Frontal cortex (tissue), 4 donors: ENCODE measurements at places on chromosomes 7 and 10. TPM values are rescaled to one million over a fixed set of nuclear protein-coding genes. Genes with fewer than 3 reads are reported as not detected.

The UCMA gene
- total RNA-seq: not detected

The KCNH2 gene
- total RNA-seq: 6.1 TPM

The NUTM2B gene
- total RNA-seq: 1.6 TPM

The ITIH5 gene
- 14.7 TPM for total RNA-seq

The ZNF727 gene
- total RNA-seq: 2.4 TPM

The SPDYE8 gene
- total RNA-seq: under 0.01 TPM

- DNase-seq: no peak
Observed at GRCh38 chr7:70719125-70719524, 412.8 kb upstream of the GALNT17 start.

GRCh38 chr7:85239109-85239508, 52.3 kb upstream of the SEMA3D start:
- no peak for DNase-seq

- no peak for DNase-seq
Observed at GRCh38 chr7:152673897-152674296, 2.0 kb downstream of the XRCC2 start.

DNA sequence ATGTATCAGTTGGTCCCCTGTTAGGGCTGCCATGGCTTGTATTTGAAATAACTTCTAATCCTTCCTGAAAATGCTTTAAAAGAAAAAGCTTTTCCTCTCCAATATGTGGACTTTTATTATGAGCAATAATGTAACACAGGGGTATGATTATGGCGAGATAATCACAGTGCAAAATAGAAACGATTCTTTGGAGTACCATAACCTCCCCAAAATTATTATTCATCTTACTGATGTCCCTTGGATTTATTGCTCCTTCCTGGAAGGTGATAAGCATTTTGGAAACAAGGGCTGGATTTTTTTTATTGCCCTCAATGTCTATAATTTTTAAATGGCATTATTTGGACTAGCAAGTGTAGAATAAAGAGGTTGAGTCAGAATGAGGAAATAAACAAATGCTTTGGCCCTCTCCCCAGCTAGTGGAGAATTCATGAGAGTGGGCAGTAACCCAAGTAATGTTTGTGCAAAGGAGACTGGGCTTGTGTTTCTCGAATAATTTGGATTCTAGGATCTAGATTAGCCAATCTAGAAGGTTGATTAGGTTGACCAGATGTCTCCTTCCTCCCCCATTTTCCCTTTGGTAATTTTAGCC, 403.9 kb upstream of the CELF2 start:
- DNase-seq: no peak

DNA sequence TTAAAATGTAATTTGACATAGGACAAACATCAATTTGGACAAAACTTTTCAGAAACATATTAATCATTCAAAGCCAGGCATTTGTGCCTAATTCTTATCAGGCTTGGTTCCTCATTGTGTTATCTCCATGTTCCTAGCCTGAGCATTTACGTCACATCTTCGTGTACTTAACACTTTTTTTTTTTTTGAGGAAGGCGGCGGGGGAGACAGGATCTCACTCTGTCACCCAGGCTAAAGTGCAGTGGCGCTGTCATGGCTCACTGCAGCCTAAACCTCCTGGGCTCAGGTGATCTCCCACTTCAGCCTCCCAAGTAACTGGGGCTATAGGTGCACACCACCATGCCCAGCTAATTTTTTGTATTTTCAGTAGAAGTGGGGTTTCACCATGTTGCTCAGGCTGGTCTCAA, 19.8 kb downstream of the HNRNPA2B1 start:
- DNase-seq: no peak

GRCh38 chr10:77077316-77077945, 560.2 kb downstream of the KCNMA1 start:
- no peak for DNase-seq

DNA sequence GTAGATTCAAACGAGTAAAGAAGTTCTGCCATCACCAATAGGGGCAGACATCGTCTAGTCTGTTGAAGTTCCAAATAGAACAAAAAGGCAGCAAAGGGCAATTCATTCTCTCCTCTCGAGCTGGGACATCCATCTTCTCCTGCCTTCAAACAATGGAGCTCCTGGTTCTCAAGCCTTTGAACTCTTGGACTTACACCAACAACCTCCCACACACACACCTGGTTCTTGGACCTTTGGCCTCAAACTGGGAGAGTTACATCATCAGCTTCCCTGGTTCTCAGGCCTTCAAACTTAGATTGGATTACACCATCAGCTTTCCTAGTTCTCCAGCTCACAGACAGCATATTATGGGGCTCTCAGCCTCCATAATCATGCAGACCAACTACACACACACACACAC, 9.8 kb upstream of the GIMAP5 start:
- no peak for DNase-seq

- no peak for DNase-seq
Observed at GRCh38 chr10:19944911-19945663, 128.9 kb downstream of the PLXDC2 start.

DNA sequence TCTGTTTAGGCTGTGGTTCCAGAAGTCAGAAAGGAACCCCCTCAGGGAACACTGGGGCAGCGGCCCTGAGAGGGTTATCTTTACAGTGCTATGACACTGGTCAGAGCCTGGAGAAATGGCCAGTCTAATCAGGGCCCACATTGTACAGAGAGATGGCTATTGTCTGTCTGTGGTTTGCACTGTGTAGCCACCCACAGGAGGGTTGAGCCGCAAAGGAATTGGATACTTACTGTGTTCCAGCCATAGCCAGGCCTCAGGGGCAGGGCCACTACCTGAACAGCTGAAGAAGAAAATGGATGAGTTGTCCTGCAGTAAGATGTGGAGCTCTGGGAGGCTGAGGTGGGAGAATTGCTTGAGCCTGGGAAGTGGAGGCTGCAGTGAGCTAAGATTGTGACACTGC, 47.5 kb upstream of the PODXL start:
- DNase-seq: no peak

DNA sequence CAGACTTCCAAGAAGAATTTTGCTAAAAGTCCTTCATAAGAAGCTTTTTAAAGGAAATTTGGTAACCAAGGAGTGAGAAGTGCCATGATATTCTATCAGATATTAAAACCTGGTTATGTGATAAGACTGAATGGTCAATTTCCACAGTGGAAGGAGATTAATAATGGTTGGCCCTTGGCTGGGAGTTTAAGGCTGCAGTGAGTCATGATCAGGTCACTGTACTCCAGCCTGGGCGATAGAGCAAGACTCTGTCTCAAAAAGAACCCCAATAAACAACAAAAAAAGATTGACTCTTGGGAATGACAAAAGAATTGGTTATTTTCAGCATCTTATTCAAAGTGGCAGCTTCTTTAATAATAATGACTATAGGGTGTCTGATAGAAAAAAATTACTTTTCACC, 37.2 kb downstream of the EXOC4 start:
- no peak for DNase-seq

DNA sequence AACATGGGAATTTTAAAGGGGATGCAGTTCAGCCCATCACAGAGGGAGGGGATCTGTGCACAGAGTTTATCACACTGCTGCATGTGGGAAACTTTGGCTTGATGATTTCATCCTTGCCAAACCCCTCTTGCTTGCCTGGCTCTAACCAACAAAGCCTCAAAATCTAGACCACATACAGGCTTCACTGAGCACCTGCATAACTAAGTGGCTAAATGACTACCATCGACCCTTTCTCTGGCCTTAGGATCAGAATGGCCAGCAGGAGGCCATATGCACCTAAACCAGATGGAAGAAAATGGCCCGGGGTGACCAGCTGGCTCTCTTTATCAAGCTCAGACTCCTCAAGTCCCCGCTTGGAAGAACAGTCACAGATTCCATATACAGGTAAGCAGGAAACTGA, 15.6 kb upstream of the ZNF25 start:
- no peak for DNase-seq

- no peak for DNase-seq
Observed at GRCh38 chr10:132762267-132762666, 23.7 kb downstream of the NKX6-2 start.

- no peak for DNase-seq
Observed at GRCh38 chr7:92876836-92877235, 40.5 kb upstream of the CDK6 start.
